ENCODE measurements at places on chromosomes 7 and 10. TPM values are rescaled to one million over a fixed set of nuclear protein-coding genes. Genes with fewer than 3 reads are reported as not detected.

CAMK2B gene
- total RNA-seq: 0.10 TPM

SORCS3 gene
- not detected for total RNA-seq

UTF1 gene
- total RNA-seq: not detected

LRIT1 gene
- total RNA-seq: not detected

GRM3 gene
- not detected for total RNA-seq

SRGN gene
- total RNA-seq: 468 TPM

NOS3 gene
- total RNA-seq: 30.2 TPM

LIPN gene
- not detected for total RNA-seq

CDHR1 gene
- total RNA-seq: 0.38 TPM
